ENCODE measurements at places on chromosomes 13 and 19.

GRCh38 chr19:29013325-29013724 lies 199.6 kb downstream of the UQCRFS1 start:
- DNase-seq: no peak

DNA sequence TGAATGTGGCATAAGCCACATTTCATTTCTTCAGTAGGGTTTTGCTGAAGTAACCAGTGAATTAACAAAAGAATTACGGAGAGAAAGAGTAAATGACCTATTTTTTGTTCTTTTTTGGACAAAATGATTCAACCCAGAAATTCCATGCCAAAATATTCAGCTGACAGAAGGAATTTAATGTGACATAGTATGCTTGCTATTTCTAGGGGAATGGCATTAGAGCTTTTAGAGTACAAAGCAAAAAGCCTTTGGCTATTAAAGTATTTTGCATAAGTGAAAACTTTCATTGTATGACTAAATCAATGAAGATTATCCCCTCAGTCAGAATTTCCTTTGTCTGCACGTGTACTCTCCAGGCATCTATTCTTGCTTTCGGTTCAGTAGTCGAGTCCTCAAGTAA lies 465.3 kb downstream of the COG6 start:
- no peak for DNase-seq

DNA sequence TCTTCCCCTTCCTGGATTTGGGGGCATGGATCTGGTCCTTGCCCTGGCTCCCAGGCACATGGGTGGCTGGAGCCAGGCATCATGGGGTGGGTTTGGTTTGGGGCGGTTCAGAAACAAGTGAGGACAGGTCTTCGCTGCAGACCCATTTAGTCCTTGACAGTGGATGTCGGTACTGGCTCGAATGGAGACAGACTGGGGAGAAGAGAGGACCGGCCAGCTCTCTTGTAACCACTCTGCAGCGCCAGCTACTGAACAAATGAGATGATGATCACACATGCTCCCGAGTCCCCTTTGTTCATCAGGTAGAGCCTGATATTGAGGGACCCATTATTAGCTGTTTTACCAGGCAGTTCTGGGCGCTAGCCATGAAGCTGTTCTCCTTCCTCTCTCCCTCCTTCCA lies 64.5 kb downstream of the CHST8 start:
- no peak for DNase-seq

GRCh38 chr13:70023516-70023915 lies 84.1 kb upstream of the ATXN8OS start:
- no peak for DNase-seq

DNA sequence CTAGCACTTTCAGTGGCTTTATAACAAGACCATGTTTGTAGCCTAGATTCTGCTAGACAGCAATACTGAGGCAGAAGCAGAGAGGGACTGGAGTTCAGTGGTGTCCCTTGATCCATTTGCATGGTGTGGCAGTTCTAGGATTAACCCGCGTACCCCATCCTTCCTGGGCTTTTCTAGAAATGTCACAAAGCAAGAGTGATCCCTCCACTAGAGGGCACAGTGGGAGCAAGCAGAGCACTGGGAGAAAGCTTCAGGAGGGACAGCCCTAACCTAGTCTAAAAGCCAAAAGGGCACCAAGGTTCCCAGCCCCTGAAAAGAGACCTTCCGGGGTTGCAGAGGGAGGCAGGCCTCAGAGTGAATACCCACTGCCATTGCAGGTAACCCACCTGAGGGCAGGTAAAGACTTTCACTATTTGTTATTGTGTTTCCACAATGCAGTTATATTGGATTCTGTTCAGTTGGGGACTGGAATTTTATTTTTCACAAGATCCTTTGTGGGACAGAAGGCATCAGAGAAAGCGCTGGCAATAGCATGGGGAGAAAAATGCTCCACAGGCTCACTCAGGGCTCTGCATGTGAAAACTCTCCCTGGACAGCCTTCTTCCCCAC lies 170.6 kb downstream of the FLT1 start:
- peak; percentile 69 for DNase-seq

- peak; percentile 90 for DNase-seq
These were observed at the start of gene ZNF426 for GRCh38 chr19:9538183-9539058. Gene ZNF426 (minus strand): TSS chr19:9538645. CDS start chr19:9536232, 2,413 bp downstream.

DNA sequence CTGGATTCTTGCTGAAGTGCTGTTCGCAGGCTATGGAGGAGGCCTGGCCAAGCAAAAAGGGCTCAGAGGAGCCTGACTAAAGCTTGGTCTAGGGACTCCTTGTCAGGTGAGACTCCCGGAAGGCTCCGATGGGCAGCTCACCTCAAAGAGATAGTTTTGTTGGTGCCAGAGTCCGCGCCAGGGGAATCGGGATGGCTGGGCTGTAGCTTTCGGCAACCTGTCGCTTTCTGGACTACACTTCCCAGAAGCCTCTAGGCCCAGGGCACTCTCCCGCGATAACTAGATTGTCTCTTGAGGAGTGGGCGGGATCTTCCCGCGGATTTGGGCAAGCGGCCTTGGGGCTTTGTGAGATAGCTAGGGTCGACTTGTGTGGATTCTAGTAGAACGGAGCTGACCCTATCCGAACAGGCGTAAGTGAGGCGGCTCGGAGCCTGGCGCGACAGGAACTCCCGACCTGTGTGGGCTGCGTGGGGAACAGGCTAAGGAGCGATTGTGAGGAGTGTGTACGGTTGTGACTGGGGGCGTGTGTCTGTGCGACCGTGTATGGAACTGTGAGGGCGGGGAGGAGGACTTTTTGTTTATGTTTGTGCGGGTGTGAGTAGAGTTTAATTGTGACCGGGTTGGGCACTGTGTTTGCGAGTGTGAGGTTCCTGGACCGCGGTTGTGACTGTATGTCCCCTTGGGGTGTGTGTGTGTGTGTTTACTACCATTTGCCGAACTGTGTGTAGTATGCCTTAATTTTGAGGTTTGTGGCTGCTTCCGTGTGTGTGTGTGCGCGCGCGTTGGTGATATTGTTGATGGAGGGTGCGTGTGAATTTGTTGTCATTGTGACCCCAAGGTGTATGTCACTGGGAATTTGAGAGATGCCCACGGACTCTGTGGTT lies at the start of gene ZNF345:
TSS of gene ZNF345 (plus strand) at position 318 of the 884 bp plus-strand sequence. CDS start 25,955 bp downstream, outside the sequence.
- peak; percentile 93 for DNase-seq

- no peak for DNase-seq
These were observed 891.7 kb upstream of the MIR17HG start for GRCh38 chr13:90455823-90456222.

- no peak for DNase-seq
These were observed 90.1 kb downstream of the ERCC5 start for GRCh38 chr13:102935896-102936321.

- no peak for DNase-seq
These were observed 87.9 kb downstream of the URI1 start for GRCh38 chr19:30029721-30030510.

- DNase-seq: no peak
These were observed 1.6 kb downstream of the SLC25A30 start for GRCh38 chr13:45416516-45417128.

DNA sequence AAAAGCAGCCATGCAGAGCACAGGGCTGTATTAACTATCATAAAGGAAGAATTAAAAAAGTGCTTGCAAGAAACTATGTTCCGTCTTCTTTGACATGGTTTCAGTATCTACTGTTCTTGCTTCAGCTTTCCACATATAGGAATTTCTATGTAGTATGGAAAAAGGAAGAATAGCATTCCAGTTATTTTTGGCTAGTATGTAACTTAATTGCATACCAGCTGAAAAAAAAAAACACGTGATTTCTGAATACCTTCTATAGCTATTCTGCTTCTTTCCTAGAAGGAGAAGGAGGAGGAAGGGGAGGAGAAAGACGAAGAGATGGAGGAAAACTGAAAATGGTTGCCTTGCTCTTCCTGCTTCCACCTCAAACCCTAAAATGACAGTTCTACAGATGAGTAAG lies 619.0 kb downstream of the KCTD12 start:
- DNase-seq: no peak

DNA sequence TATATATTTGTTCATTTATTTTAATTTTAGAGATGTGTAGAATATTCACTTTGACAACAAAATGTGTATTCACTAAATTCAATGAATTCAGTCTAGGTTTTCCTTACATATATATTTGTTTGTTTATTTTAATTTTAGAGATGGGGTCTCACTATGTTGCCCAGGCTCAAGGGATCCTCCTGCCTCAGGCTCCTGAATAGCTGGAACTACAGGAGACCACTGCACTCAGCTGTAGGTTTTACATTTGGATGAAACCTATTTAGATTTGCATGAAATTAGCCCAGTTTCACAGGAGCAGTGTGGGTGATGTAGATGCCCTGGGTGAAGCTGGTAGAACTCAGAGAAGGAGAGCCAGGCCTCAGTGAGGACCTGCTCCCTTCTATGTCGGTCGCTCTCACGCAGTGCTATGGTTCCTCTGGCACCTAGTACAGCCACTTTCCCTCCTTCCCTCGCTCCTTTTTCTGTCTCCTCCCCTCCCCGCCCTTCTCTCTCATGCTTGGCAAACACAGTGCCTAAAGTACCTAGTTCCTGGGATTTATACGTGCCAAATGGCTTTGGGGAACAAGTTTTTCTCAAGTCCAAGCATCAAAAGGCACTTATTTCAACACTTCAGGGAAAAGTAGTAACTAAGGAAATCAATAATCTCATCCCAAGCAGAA lies 14.7 kb upstream of the HMGB1 start:
- DNase-seq: no peak

- no peak for DNase-seq
These were observed 3.3 kb downstream of the FBL start for GRCh38 chr19:39842693-39843435.

DNA sequence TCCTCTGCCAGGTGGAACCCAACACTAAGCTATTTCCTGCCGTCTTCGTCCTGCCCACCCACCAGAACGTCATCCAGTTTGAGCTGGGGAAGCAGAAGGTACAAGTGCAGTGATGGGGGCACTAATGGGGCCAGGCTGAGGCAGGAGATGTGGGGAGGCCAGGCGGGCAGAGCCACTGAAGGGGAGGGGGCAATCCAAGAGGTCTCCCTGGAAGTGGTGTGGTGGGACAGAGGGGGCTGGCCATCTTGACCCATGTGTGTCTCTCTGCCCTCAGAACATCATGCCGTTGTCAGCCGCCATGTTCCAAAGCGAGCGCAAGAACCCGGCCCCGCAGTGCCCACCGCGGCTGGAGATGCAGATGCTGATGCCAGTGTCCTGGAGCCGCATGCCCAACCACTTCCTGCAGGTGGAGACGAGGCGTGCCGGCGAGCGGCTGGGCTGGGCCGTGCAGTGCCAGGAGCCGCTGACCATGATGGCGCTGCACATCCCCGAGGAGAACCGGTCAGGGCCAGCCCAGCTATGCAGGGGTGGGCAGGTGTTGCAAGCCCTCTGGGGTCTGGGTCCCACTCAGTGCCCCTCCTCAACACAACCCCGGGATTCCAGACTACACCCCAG lies 49.6 kb downstream of the RYR1 start:
- no peak for DNase-seq

DNA sequence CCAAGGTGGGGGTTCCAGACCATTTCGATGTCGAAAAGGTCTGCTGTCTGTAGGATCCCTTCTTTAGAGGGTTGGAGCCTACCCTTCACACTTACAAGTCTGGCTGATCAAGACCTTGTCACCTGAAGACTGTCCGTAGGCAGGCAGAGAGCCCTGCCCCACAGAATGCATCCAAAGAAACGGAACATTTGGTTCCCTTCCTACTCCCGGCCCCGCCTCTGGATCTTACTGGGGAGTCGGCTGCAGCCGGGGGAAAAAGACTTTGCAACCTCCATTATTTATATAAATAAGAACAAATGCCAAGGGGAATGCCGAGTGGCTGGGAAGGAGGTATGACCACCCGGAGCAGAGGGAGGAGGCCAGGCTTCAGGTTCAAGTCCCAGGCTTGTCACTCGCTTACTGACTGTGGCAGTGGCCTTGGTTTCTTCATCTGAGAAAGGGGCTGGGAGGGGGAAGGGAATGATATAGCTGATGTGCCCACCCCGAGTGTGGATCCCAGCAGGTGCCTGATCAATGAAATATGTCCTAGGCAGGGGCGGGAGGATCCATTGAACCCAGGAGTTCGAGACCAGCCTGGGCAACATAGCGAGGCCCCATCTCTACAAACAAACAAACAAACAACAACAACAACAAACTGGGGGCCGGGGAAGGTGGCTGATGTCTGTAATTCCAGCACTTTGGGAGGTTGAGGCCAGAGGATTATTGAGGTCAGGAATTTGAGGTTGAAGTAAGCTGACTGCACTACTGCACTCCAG lies 48.7 kb downstream of the RFX2 start:
- DNase-seq: no peak

GRCh38 chr19:30064348-30064699 lies 122.3 kb downstream of the URI1 start:
- DNase-seq: no peak

DNA sequence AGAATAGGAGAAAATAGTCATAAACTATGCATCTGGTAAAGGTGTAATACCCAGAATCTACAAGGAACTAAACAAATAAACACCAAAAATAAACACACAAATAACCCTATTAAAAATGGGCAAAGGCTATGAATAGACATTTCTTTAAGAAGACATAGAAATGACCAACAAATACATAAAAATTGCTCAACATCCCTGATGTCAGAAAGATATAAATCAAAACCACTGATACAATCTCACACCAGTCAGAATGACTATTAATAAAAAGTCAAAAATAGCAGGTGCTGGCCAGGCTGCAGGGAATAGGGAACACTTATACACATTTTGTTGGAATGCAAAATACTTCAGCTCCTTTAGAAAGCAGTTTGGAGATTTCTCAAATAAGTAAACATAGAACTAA lies 352.1 kb upstream of the SLITRK1 start:
- no peak for DNase-seq

DNA sequence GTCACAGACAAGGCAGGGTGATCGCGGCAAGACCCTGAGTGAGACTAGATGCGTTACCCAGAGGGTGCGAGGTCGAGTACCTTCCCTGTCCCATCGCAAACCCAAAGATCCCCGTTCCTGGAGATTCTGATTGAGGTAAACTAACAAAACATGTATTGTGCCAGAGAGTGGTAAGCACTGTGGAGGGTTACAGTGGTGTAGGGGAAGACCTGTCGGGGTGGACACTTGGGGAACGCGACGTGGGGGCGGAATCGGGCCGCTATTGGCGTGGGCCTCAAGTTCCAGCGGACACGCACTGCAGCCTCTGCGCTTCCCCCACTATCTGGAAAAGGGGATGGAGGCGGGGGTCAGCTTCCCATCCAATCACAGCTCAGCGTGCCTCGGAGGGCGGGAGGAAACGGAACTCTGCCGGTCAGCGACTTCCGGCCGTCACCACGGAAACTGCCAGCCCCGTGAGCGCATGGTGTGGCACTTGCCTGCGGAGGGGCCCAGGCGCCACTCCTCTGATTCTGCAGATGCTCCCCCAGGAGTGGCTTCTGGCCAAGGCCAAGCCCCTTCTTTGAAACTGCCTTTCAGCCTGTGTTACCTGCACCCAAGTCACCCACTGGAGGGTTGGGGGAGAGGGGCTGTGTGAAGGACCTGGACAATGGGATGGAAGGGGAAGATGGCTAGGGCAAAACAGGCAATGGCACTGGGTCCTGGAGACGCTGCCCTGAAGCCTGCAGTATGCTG lies 1.0 kb upstream of the UBE2M start:
- DNase-seq: peak; percentile 82

All from activated CD4-positive, alpha-beta T cell treated with anti-CD3 and anti-CD28 coated beads, Interleukin-2, amount 10 ng/mL, durations not matched to agents 7 days and 5 days (primary cell).